ENCODE measurements at places on chromosomes 5 and 9.

- DNase-seq = no peak
Measured at GRCh38 chr5:64180661-64181343, 15.2 kb downstream of the RNF180 start.

GRCh38 chr5:150263801-150264621 is 25.6 kb downstream of the CAMK2A start:
- DNase-seq = peak; percentile 9

DNA sequence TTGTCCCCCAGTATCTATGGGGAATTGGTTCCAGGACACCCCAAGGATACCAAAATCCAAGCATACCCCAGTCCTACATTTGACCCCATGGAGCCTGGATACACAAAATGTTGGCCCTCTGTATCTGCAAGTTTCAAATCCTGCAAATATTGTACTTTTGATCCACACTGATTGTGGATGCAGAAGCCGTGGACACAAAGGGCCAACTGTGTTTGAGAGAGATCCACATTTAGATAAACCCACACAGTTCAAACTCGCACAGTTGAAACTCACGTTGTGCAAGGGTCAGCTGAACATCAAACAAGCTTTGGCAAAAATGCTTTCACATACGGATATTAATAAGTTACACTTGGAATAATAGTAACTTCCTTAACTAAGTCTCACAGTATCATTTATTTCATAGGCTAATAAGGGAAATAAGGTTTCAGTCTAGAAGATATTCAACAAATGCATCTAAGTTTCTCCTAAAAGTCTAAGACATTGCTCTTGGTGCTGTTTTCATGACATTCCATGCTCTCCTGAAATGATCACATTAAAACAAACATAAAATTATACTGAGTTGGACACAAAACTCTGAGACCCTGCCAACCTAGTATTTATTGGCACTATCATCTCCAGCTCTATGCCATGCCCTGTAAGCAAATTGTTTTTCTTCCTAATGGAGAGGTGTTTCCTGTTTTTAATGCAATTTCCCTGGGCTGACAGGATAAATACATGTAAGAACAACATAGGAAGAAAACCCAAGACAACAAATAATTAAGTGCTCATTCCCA is 32.3 kb downstream of the ACTL7A start:
- no peak for DNase-seq

GRCh38 chr5:125316915-125317535 is 570.6 kb upstream of the ZNF608 start:
- peak; percentile 98 for DNase-seq

DNA sequence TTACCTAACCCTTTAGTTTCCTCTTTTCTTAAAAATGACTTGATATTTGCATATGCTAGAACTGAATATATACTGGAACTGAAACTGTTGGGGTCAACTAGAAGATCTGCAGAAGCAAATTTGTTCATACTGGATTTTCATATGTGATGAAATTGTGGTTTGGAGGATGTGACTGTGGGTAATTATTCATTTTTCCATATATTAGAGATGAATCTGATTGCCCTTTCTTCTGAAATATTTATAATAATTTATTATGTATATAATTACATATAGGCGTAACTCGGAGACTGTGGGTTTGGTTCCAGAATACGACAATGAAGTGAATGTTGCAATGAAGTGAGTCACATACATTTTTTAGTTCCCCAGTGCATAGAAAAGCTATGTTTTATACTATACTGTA is 149.1 kb downstream of the ATP10B start:
- no peak for DNase-seq

DNA sequence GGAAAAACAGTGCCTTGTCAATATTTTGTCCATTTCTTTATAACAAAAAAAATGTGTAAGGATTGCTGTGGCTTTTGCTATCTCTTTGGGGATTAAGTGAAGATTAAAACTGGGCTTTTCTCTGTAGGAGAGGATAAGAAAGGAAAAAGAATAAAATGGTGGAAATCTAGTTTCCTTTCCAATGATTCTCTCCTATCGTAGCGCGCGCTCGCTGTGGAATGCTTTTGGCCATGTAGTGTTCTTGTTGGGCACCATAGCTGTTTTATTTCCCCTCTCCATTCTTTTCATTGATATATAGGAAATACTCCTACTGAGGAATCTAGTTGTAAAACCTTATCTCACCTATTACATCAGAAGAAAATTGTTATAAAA is 1.5 kb downstream of the STXBP1 start:
- no peak for DNase-seq

DNA sequence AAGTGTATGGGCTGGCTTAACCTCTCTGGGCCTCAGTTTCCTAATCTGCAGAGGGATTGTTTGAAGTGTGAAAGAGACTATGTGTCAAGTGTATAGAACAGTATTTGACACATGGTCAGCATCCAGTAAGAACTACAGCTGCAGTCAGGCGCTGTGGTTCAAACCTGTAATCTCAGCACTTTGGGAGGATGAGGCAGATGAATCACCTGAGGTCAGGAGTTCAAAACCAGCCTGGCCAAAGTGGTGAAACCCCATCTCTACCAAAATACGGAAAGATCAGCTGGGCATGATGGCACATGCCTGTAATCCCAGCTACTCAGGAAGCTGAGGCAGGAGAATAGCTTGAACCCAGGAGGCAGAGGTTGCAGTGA is 31.9 kb upstream of the STING1 start:
- DNase-seq = no peak

DNA sequence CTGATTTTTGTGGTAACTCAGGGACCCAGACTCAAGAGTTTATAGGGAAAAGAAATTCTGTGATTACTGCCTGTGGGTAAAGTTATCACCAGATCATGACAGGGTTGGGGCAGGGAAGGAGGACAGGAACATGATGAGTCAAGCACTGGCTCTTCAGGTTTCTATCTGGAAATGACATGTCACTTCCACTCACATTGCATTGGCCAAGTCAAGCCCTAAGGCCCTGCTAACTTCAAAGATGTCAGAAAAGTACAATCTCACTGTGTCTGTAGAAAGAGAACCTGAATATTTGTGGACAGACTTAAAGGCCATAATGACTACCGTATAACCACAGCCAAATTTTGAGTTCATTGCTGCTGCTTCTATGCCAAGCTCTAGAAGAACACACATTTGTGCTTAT is 187.7 kb downstream of the TLE4 start:
- DNase-seq = no peak

DNA sequence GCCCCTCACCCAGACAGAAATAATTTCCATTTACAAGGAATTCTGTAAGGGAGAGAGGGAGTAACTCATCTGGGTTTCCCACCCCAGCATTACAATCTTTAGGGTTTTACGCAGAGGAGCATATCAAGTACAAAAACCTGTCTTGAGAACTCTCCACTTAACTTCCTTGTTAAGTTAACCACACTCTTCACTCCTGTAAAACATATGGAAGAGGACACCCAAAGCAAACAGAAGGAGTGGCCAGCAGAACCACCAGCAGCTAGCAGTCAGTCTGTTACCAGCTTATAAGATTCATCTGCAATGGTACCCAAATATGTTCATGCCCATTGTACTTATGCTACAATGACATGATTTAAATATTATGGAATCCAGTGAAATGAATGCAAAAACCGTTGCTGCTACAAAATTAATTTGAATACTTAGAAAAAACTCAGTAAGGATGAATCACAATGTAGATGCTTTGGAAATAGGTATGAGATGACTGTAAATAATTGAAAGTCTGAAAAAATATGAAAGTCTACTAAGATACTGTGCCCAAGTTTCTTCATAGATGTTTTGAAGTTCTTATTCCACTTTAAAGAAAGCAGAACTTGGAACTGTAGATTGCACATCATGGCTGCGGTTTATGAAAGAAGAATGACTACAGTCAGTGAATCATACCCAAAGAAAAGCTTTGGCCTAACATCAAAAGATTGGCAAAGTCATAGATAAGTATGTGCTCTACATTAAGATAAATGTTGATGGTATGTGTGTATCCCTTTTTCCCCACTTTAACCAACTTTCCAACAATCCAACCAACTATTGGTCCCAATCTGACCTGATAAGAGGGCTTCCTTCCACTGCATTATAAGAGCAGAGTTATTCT is 233.6 kb downstream of the ACTL7B start:
- no peak for DNase-seq

GRCh38 chr5:56095579-56096102 is 100.9 kb upstream of the IL6ST start:
- DNase-seq = no peak

DNA sequence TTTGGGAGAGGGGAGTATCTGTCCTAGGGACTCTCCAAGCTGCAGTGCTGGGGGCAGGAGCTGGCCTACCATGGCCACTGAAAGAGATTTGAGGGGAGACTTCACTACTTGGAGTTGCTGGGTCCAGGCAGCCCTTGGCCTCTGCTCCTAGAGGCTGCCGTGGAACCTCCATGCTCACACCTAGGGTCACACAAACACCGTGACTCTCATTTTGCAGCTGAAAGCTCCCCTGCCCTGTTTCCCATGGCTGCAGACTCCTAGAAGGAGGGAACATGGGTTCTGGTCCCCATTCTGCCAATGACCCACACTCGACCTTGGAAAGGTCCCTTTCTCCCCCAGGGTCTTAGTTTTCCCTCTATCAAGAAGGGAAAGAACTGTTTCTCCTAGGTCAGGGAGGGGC is 147.1 kb upstream of the PPP1R26 start:
- DNase-seq = no peak

GRCh38 chr5:1111241-1111726 is 579 bp downstream of the SLC12A7 start:
- no peak for DNase-seq

DNA sequence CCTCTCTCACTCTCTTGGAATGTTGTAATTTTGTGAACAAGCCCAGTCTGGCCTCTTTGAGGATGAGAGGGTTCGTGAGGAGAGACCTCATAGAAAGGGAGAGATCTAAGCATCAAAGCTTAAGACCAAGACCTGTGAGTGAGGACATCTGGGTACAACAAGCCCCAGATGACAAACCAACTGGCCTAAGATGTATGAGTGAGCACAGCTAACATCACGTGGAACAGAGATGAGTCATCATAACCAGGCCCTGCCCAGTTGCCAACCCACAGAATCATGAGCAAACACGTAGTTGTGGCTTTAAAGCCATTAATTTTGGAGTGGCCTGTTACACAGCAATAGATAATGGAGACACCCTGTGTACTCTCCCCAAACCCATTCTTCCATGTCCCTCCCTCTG is 439.1 kb upstream of the KIF2A start:
- peak; percentile 8 for DNase-seq

- DNase-seq = no peak
Measured at GRCh38 chr5:126519637-126520592, 75.1 kb downstream of the ALDH7A1 start.

GRCh38 chr5:139451878-139452660 is 10.5 kb downstream of the ECSCR start:
- DNase-seq = no peak

DNA sequence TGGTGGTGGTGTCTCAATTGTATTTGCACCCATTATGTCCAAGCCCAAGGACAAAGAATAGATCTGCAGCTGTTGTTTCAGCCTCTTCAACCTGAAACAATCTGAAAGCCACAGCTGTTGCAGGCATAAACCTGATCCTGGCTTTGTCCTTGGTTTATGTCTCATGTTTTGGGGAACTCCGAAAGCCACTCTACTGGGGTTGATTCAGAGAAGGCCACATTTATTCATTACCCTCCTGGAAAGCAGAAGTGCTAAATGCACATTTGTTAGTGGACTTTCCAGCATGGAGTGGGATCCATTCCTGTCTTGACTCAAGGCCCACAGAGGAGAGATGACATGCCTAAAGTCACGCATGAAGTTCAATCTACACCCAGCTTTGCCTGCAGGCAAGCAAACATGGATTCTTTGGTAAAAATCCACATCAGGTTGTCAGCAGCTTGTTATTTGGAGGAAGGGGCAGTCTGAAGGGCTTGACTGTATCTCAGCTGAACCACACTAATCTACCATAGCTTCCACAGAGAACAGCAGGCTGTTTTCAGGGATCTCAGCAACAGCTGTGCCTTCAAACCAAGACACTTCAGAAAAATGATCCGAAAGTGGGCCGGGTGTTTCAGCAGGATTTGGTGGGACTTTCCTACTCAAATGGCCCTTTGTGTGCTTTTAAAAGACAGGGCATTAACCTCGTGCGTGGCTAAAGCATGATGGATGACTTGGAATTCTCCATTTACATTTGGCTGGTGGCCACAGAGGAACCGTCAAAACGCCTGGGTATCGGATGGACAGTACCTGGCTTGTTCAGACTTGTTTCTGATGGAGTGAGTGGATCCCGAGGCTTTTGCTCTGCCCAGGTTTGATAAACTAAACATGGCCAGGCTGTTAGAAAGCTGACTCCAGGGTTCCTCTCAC is 36.2 kb upstream of the ADAM19 start:
- DNase-seq = peak; percentile 71

DNA sequence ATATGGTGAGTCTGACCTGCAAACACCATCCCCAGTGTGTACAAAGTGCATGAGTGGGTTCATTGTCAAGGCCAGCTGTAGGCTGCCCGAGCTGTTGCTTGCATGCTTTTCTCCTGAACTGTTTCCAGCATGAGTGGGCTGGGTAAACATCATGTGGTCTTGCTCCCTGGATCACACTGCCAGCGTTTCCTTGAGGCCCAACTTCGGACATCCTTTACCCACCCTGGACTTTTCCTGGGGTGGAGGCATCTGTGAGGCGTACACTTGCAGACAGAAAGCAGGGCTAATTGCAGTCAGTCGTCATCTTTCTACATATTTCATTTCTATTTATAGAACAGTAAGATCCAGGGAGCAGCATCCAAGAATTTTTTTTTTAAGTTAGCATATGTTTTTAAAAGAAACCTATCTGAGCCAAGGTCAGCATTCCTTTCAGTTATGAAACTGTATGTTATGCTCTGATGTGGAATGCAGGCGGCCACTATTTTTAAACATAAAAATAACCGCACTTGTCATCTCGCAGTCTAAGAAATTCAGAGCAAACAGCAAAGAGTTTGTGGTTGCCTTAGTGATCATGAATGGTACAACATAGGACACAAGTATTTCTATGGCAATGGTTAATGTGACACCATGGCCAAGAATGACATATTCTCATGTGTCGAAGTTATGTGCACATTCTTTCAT is 106.5 kb upstream of the DMRT1 start:
- DNase-seq = no peak

DNA sequence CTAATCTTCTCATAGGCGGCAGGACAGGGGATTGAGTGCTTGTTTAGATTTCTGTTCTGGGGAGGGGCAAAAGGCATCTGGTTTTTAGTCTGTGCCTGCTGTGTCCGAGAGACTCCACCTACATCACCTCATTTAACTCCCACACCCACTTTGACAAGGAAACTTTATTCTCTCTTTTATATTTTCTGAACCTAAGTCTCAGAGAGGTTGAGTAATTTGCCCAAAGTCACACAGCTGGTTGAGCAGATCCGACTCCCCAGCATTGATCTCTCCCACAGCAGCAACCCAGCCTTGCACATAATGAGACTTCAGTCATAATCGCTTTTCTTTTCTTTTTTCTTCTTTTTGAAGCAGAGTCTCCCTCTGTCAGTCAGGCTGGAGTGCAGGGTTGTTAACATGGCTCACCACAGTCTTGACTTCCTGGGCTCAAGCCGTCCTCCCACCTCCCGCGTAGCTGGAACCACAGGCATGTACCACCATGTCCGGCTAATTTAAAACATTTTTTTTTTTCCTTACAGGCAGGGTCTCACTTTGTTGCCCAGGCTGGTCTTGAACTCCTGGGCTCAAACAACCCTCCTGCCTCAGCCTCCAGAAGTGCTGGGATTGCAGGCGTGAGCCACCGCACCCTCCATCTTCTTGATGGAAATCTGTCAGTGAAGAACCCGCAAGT is 36.5 kb upstream of the ANKRD33B start:
- no peak for DNase-seq

- no peak for DNase-seq
Measured at GRCh38 chr5:112386766-112387165, 32.3 kb downstream of the EPB41L4A start.

GRCh38 chr9:81086416-81086815 is 602.9 kb downstream of the TLE1 start:
- no peak for DNase-seq
